A172 (cell line): ENCODE measurements at places on chromosomes 12 and 14. TPM values are rescaled to one million over a fixed set of nuclear protein-coding genes. Genes with fewer than 3 reads are reported as not detected.
A peak's percentile ranks its signal among the peaks of the same experiment; 100 is the strongest.

RBP5 gene
- total RNA-seq: 0.31 TPM in 1 of 2 replicates, not detected in the other

- no peak for DNase-seq
Measured at GRCh38 chr12:124364543-124364942, 69.7 kb downstream of the RFLNA start.

DNA sequence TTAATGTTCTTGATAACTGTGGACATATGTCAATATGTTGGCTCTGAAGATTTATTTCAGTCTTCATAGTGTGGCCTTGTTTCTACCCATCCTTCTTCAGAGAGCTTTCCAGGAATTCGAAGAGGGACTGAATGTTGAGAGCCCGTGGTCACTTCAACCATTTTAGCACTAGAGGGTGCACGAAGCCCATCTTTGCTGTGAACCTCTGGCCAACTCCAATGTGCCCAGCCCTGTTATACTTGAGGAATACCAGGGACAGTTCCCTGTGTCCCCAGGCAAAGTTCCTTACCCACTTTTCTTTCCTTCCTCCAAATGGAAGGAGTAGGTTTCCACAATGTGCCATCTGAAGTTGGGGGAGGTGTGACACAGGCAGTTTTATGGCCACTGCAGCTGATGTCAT, 603.5 kb downstream of the RPL10L start:
- peak; percentile 73 for DNase-seq

GRCh38 chr12:38053655-38054464, 262.7 kb upstream of the ALG10B start:
- no peak for DNase-seq

DNA sequence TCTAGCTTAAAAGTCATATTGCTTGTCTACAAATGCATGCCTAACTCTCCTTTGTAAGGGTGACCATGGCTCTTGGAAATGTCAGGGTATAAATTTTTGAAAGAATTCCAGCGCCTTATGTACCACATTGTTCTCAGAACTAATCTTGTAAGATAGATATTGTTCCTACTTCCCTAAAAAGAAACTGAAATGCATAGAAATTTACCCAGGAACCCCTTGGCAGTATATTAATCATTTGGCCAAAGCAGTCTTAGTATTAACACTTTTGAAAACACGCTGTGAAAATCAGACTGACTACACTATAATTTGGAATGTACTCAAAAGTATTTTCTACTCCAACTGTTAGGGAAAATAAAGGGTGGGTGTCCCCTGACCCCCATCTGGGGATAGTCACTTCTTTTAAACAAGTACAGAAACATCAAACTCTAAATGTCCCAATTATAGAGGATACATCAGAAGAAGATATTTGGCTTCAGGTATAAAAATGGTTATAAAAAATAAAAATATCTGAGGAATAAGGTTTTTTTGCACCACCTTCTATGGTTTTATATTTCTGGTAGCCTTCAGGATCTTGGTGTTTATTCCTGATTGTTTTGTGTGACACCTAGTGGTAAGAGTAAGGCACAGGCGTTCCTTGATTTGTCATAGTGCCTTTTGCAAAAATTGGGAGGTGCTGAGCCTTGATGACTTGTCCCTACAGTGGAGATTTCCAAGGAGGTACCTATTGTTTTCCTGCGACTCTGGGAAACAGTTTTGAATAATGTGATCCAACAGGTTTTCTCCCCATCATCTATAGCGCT, 2.2 kb upstream of the NFKBIA start:
- peak; percentile 49 for DNase-seq

- no peak for DNase-seq
Measured at GRCh38 chr12:105324704-105325103, 5.8 kb upstream of the C12orf75 start.
